ENCODE measurements at places on chromosomes 3 and 15.

DNA sequence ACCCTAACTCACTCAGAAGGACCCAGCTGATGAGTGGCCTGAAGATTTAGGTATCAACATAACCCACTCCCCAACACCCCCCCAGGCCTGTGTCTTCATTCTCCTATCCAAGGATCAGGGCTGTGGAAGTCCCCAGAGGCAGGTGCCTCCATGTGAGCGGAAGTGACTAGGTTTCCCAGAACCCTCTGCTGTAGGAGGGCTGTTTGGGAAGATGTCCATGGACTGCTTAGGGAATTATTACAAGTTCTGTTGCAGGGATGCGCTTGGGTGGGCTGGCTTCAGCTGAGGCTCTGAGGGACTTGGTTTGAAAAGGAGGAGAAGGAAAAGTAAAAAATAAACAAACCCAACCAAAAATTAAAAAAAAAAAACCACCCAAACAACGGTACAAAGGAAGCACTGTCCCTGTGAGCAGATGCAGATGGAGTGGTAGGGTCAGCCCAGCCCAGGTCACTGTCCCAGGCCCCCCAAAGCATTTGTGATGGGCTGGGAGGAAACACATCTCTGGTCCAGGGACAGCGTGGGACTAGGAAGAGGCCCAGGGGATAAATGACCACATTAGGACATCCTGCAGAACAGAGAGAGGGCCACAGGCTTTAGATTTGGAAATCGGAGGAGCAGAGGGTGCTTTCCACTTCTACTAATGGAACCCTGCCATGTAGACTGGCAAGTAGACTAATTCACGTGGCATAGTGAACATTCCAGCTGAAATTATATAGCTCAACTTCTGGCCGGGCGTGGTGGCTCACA is 12.2 kb upstream of the APOD start:
- no peak for DNase-seq

DNA sequence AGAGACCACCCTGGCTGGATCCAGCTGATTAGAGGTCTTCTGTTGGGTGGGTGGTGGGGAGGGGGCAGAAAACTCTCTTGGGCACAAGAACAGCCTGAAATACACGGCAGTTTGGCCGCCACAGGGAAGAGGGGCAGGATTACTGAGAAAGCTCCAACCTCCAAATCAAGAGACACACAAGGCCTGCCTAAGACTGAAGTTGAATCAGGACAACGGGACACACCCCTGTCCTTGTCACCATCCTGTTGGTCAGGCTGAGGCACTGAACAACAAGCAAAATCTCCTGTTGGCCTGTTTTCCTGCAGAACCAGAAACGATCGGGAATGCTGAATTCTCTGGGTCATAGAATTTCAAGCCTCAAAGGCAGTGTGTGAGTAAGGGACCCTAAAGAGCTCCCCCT is 247.8 kb downstream of the FAM43A start:
- no peak for DNase-seq

DNA sequence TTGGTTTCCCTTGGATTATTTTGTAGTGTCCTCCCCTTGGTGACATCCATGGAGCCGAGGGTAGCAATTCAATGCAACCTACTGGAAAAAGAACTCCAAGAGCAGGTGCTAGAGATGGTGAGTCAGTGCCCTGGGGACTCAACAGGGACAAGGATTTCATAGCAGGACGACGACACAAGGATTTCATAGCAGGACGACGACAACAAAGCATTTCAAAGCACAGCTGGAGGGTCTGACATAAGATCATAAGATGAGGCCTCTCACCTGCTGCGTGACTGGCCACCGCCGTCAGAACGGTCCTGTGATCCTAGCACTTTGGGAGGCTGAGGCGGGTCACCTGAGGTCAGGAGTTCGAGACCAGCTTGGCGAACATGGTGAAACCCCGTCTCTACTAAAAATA is 22.5 kb downstream of the NRROS start:
- no peak for DNase-seq

DNA sequence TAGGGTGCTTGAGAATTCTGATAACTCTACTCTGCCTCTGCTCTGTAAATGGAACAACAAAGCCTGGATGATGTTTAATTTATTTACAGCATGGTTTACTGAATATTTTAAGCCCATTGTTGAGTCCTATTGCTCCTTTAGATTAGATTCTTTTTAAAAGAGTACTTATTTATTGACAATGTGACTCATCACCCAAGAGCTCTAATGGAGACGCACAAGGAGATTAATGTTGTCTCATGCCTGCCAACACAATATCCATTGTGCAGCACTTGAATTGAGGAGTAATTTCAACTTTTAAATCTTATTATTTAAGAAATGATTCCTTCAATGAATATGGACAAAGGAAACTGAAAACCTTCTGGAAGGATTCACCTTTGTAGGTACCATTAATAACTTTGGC is 691.4 kb downstream of the ZBBX start:
- DNase-seq = no peak

DNA sequence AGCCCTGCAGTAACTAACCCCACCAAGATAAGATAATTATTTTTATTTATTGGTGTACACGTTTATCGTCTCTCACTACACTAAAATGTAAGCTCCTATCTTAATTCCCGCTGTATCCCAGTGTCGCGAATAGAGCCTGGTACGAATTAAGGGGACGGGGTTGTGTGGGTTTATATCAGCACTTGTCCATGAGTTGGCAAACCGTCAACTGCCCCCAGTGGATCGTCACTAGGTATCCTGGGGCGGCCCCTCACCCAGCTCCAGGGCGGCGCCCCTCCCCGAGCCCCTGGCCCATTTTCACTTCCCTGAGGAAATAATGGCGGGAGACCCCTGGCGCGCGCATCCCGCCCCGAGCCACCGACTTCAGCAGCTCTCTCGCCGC is 465 bp downstream of the RUVBL1 start:
- DNase-seq = no peak

GRCh38 chr3:134249935-134250716 is 533 bp downstream of the RYK start:
- no peak for DNase-seq

DNA sequence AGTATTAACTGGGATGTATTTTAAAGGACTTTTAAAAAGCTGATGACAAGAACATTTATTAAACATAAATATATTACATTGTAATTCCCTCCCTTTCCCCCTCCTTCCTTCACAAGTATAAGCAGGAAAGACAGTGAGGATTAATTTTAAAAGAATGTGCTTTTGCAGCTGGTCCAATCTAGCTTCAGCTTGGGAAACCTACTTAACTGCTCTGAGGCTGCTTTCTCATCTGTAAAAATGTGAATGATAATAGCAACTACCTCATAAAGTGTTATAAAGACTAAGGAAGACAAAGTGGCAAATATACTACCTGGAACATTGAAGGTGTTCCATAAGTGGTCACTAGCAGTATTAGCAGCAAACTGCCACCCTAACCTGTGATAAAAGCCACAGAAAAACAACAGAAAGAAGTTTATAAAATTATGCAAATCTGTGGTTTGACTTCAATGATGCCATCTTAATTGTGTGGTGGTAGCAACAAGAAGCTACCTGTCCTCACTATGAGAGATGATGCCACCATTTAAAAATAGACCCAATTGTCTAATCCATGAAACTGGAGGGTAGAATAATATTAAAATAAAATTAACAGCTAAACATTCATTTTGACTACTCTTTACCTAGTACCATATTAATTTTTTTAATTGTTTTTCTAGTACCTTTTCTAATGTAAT is 20.0 kb downstream of the DHX36 start:
- no peak for DNase-seq

- peak; percentile 94 for DNase-seq
Observed at GRCh38 chr15:68352401-68353062, 75.0 kb downstream of the FEM1B start.

- DNase-seq = no peak
Observed at GRCh38 chr3:46049093-46049492, 21.8 kb upstream of the XCR1 start.

GRCh38 chr15:89783861-89784685 is 7.9 kb downstream of the MESP2 start:
- no peak for DNase-seq

GRCh38 chr3:26237036-26237682 is 385.4 kb upstream of the LRRC3B start:
- no peak for DNase-seq

DNA sequence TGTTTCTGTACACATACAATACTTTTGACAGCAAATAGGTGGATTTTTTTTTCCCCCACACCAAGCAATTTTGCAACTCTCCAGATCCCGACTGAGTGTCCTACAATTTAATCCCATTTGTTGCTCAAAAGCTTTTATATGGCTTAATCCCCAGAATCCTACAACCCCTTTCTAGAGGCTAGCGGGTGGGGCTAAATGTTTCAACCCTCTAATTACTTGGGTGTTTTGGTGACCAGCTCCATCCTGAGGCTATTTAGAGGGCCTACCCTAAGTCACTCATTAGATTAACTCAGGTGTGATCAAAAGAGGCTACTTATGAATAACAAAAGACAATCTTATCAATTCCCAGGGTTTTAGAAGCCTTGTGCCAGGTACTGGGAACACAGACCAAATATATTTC is 21.0 kb upstream of the FBXL2 start:
- no peak for DNase-seq

DNA sequence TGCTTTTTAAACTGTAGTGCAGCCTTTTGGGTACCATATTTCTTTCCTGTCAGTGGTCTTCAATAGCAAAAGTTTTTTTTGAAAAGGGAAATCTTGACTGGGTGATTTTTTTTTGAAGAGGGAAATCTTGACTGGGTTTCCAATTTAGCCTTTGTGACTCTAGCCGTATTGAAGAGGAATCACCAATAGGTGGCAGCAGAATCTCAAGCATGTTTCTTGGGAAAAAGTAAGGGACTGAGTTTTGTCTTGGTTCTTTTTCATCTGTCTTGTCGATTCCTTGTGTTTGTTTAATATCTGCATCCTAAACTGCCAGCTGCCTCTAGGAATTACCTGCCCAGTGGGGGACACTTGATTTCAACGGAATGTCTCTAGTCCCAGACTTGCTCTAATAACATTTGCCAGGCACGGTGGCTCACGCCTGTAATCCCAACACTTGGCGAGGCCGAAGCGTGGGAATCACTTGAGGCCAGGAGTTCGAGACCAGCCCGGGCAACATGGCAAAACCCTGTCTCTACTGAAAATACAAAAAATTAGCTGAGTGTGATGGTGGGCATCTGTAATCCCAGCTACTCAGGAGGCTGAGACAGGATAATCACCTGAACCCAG is 89.2 kb downstream of the RBPMS2 start:
- DNase-seq = no peak

- no peak for DNase-seq
Observed at GRCh38 chr3:76345878-76346277, 560.5 kb upstream of the ZNF717 start.

DNA sequence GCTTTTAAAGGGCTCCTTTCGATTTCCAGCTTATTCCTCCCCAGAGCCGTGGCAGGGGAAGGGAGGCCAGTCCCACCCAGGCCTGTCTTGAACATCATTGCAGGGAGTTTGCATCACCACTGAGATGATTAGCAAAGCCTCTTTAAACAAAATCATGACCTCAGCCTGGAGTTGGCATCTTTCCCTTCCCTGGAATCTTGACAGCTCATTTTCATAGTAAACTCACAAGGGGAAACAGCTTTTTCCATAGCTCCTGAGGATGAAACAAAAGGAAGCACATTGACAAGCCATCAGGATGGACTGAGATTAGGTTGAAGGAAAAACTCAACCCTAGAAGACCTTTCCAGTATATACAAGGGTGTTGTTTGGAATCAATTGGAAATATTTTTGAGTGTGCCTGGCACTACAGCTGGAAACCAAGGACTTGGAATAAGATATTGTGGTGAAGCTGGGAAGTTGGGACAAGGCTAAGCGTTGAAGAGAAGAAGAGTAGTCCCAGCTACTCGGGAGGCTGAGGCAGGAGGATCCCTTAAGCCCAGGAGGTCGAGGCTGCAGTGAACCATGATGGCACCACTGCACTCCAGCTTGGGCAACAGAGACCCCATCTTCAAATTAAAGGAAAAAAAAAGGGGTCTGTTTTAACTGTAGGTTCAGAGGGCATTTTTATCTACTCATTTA is 3.1 kb upstream of the LARP6 start:
- peak; percentile 99 for DNase-seq

DNA sequence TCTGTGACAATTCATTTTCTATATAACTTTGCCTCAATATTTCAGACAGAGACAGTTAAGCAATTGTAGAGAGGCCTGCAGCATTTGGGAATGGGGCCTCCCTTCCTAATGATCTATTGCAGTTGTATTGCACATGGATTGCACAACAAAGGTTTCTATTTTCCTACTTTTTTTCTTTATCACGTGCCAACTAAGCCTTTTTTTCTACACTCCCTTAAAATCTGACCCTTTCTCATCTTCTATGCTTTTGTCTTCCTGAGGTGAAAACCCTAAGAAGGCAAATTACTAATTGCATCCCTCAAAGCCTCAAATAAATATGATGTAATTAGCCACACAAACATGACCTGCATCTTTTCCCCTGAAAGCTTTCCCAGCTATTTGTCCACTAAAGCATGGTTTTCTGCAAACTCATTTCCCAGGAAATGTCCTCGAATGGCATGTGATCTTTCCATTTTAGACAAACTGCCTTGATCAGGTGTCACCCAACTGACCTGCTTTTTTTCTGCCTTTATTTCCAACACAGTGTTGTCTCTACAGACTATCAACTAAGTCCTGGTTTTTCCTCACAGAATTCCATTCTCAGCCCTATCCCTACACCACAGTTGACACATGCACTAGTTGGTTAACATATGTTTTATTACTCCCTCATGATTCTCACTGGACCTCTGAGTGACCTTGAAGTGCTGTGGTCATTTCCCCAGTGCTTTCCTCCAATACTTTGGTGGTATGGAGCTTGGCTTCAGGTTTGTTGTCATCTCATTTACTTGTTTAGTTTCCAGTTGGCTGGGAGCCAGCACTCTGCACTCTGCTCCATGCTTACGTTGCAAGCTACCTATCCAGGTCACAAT is 31.9 kb upstream of the TSC22D2 start:
- DNase-seq = no peak

- no peak for DNase-seq
Observed at GRCh38 chr15:83443076-83443847, 3.9 kb upstream of the SH3GL3 start.

GRCh38 chr3:33490641-33491241 is 50.5 kb upstream of the UBP1 start:
- no peak for DNase-seq

- no peak for DNase-seq
Observed at GRCh38 chr3:195453236-195453635, 10.4 kb upstream of the ACAP2 start.

Measured in HS-5 (cell line).